Stimulated activated CD8-positive, alpha-beta memory T cell treated with anti-CD3 and anti-CD28 coated beads, Interleukin-7, amount 100 ng/mL, for 1 hour (primary cell): ENCODE measurements at places on chromosomes 12 and 14.

DNA sequence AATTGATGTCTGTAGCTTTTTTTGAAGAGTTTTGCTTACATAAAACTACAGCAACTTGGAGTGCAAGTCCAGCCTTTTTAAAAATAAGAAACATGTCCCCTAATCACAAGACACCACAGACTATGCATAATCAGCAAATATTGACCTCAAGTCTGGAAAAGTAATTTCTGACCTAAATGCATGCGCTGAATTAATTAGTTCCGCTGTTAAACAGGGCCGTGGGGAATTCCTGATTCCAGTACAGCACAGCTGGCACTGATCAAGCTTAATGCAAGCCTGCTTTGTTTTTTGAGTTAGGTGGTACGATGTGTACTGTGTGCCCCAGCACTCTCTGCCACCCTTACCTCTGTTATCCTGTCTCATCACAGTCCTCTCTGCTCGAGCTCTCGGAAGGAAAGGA lies 9.2 kb downstream of the MLH3 start:
- DNase-seq = no peak

- no peak for DNase-seq
Measured at GRCh38 chr12:9099552-9100190, 16.0 kb downstream of the A2M start.

DNA sequence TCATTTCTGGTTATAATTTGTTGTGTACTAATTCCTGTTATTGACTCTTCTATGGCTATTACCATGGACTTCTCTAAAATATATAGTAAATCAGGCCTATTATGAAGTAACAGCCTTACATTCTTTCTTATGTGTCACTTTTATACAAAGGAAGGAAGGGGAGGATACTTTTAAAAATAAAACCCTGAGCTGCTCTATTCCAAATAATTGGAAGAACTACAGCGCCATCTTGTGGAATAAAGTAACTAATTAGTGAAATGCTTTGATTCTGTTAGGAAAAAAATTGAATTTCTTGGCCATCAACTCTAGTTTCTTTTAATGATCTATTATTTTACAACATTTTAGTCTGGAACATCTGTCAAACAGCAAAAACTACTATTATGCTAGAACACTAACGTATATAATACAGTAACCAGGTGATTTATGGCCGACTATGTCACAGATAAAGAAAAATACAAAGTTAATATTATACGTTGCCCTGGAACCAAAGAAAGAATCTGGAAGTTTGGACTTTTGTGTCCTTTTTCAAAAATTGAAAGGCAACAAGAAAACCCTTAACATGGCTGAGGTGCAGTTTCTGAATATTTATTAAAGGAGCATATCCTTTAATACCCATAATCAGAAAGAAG lies 55.0 kb upstream of the NELL2 start:
- no peak for DNase-seq

- no peak for DNase-seq
Measured at GRCh38 chr12:107091989-107092641, 1.2 kb downstream of the CRY1 start.

- DNase-seq = no peak
Measured at GRCh38 chr12:3200814-3201233, 123.6 kb downstream of the TSPAN9 start.

- no peak for DNase-seq
Measured at GRCh38 chr12:75364919-75365318, 26.0 kb upstream of the GLIPR1L2 start.

DNA sequence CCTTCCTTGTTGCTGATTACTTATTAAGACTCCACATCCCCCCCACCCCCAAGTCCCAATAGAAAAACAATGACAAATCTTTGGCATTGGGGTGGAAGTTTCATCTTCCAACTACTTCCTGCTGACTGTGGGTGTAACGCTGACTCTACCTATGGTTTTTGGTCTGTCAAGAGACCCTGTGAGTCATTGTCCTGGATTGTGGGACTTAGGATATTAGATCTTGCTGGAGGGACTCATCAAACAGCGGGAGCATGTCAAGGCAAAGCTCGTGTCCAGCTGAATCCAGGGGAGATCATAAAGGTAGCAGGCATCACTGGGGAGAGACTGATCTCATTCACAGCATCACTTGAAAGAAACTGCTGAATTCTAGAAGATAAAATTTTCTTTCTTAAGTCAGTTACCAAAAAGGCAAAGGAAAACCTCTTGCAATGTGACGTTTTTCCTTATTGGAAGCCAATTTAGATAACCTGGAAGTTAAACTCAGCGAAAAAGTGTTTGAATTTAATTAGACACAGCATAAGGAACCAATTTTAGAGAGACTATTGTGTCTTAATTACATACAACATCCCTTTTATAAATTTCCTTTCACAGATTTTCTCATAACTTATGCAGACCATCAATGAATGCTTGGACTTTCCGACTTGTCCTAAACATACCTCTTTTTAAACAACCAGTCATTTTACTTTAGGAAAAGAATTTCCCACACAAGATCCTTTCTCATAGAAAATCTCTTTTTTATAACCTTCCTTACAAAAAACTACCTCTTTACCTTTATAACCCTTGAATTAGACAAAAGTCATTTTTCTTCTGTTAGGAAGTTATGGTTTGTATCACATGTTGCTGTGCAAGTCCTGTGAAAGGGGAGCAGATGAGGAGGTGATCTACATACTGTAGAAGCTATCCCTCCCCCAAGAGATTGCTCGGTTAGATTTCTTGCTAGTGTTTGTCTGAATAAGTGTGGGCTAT lies 94.6 kb upstream of the SCAF11 start:
- DNase-seq = no peak

DNA sequence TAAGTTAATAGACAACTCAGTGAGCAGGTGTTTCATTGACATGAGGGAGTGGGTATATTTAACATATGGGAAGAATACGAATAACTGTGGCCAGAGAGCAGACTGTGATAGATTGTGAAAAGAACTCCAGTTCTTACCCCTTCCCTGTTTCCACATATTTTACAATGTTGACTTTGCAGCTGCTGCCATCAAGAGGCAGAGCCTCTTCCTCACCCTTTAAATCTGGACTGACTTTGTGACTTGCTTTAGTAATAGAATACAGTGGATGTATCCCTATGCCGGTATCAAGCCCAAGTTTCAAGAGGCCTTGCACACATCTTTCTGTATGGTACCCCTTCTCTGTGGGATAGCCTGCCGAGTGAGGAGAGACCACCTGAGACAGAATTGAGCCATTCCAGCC lies 356.7 kb downstream of the ETNK1 start:
- no peak for DNase-seq

DNA sequence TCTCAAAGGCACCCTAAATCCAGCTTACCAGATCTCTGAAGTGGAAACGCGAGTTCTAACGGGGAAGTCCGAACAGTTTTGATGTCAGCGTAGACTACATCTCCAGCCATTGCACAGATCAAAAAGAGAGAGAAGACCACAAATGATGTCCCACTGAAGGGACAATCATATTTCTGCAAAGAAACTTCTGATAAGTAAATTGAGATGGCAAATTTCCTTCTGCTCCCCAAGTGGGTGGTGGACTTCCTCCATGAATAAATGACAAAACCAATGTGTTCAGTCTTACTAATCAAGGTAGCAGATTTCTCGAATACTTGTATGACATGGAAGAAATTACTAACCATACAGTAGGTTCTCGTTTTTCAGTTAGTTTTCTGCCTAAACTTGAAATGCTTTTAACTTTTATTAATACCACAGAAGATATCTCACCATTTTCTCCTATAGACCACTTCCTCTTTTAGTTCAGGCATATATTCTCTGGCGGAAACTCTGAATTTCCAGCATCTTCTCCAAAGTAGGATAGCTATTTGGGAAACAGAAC lies at the start of gene CLECL1:
CLECL1 (minus strand) TSS at position 177 of the 541 bp plus-strand sequence.
- no peak for DNase-seq

DNA sequence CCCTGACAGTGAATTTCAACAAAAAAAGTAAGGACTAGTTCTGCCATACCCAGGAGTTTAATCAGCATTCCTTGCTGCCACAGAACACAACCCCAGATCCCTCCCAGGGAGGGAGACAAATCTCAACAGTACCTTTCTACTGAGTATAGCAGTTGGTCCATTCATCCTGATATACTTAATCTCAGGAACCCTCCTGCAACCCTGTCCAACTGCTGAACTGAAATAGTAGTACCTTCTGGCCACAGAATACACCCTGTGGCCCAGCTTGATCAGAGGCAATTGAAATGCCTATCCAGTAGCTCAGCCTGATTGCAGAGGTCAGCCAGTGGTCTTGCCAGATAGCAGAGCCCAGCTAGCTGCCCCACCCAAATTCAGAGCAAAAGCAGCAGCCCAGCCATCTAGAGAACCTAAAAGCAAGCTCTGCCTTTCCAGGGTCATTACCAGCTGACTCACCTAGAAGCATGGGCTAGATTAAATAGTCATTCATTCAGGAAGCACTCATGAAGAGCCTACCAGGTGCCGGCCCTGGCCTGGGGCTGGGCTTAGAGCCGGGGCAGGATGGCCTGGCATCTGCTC lies 40.0 kb upstream of the RHOJ start:
- DNase-seq = no peak

GRCh38 chr12:83074358-83074894 lies 387.7 kb downstream of the TMTC2 start:
- no peak for DNase-seq

GRCh38 chr12:131085125-131085815 lies 131.6 kb downstream of the ADGRD1 start:
- DNase-seq = no peak

DNA sequence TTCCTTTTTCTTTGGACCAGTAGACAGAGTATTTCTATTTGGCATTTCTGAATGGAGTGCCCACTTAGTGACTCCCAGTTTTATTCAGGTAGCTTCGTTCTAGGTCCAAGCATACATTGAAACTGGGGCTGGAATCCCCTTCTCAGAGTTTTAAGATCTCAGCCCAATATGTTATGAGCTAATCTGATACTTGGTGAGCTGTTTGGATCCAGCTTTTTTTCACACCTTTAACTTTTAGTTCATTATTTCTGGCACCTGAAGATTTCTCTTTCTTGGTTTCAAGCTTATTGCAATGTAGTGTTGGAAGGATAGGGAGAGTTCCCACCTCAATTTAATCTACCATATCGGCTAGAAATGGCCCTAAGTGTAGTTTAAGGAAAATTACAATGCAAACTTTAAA lies 53.5 kb upstream of the CCDC198 start:
- no peak for DNase-seq

GRCh38 chr12:131132118-131132892 lies 178.6 kb downstream of the ADGRD1 start:
- peak; percentile 51 for DNase-seq

GRCh38 chr14:51276605-51277004 lies 36.6 kb downstream of the TMX1 start:
- DNase-seq = no peak

- DNase-seq = no peak
Measured at GRCh38 chr14:37138898-37139297, 33.5 kb downstream of the SLC25A21 start.

DNA sequence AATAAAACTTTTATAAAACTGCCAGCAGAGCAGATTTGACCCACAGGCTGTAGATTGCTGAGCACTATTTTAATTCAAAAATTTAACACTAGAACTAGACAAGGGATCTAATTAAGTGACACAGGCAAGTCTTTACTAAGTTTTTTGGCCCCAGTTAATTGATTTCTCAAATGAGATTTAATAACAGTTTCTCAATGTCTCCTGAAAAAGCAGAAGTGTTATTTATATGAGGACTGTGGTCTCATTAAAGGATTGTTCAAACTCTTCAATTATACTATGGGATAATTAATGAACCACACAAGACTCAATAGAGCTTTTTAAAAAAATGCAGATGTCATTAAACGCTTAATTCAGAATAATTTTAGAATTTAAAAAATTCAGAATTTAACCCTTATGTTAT lies 1.9 kb downstream of the HEATR5A start:
- no peak for DNase-seq

DNA sequence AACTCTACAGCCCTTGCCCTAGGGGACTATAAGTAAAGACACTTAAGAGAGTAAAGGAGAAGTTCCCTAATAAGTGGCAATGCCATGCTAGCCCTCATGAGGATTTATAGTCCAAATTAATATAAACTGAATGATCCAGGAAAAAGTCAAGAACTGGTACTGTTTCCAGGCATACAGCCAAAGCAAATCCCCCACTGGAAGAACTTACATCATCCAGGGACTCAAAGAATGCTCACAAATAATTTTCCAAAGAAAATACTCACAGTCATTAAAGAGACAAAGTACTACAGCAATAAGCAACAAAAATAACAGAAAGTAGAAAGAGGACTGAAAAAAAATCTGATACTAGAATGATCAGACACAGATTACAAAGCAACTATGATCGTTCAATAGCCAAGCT lies 79.7 kb upstream of the RAP1B start:
- DNase-seq = no peak

DNA sequence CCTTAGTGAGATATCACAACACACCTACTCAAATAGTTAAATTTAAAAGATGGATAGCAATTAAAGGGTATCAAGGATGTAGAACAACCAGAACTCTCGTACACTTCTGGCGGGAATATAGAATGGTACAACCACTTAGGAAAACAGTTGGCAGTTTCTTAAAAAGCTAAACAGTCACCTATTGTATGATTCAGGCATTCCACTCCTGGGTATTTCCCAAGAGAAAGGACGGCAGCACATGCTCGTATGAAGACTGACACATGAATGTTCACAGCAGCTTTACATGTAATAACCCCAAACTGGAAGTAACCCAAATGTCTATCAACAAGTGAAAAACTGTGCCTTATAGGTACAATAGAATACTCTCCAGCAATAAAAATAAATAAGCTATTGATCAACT lies 465.2 kb downstream of the VRK1 start:
- no peak for DNase-seq

DNA sequence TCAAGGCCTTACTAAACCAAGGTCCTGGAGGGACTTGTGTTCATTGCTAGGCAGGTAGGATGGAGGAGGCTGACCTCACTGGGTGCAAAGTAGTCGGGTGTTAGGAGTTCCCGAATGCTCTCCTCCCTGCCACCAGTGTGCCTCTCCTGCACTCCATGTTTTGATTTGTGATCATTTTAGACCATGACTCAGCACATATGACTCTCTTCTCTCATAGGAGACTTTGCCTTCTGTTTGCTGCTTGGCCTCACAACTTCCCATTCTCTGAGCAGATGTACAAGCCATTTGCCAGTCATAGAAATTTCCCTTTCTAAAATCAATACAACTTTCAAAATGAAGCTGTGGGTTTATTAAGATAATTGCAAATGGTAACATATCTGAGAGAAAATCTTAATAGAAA lies 46.6 kb upstream of the LRIG3 start:
- no peak for DNase-seq

- no peak for DNase-seq
Measured at GRCh38 chr12:122729583-122730214, 945 bp downstream of the HCAR1 start.

GRCh38 chr14:42228611-42229010 lies 621.9 kb downstream of the LRFN5 start:
- no peak for DNase-seq

DNA sequence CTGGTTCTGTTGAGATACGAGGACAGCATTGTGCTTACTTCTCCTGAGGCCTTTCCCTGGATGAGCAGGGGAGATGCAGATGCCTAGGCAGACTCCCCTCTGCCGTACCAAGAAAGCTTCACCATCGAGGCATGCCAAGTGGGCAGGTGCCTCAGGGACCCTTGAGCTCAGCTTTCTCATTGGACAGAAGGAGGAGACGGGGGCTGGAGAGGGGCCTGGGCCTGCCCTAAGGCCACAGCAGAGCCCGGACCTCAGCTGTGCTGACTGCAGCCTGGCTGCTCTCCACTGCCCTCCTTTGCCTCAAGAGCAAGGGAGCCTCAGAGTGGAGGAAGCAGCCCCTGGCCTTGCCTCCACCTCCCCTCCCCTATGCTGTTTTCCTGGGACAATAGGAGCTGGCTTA lies 23.4 kb downstream of the SERPINA1 start:
- no peak for DNase-seq

- DNase-seq = no peak
Measured at GRCh38 chr12:60251091-60251490, 655.3 kb downstream of the SLC16A7 start.
